ENCODE measurements at places on chromosomes 6 and 20.

GRCh38 chr20:39885975-39886649 is 802.9 kb downstream of the MAFB start:
- DNase-seq = peak; percentile 83

GRCh38 chr6:159168536-159169192 is 536 bp upstream of the FNDC1 start:
- DNase-seq = no peak

DNA sequence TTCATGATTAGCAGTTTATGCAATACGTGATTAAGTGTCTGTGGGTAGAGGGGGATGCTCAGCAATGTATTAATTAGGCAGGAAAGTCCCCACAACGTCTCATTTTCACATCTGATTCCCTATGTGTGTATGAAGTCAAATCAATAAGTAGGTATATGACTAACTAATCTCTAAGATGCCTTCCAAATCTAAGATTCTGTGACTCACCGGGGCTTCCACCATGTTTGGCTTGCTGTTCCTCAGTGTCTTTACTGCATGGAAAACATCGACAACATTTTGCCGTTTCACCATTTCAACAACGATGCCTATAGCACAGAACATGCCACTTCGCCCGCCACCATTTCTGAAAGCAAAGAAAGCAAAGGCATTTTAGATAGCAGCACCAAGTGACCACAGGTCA is 72.0 kb upstream of the THEMIS start:
- no peak for DNase-seq

DNA sequence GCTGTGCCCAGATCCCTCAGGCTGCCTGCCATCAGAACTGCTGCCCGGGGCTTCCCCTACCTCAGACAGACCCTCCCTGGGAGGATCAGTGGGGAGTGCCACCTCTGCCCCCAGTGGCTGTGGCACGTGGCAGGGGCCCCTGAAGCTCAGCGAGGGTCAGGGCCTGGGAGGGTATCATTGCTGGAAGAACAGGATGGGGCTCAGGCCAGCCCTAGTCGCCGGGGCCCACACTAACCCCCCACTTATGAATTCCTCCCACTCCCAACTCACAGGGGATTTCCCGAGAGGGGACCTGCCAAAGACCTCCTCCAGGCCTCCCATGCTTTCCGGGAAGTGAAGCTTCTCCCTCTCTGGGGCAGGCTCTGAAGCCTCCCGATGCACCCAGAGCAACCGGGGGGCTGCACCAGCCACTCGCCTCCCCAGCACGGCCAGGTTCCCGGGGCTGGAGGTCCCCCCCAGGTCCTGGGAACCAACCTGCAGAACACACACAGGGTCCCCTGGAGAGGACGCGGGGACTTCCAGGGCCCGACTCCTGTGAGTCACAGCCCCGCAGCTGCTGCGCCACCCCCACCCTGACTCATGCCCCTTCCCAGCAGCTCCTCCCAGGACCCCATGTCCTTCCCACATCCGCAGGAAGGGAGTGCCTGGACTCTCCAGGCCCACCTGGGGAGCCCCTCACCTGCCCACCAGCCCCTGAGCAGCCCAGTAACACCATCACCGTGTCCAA is 2.5 kb downstream of the TNFRSF6B start:
- peak; percentile 84 for DNase-seq

- DNase-seq = peak; percentile 67
These were observed at the start of gene TAF4 for GRCh38 chr20:62065674-62066338. Gene TAF4 (minus strand): TSS chr20:62065881. CDS start chr20:62065810, 71 bp downstream.

DNA sequence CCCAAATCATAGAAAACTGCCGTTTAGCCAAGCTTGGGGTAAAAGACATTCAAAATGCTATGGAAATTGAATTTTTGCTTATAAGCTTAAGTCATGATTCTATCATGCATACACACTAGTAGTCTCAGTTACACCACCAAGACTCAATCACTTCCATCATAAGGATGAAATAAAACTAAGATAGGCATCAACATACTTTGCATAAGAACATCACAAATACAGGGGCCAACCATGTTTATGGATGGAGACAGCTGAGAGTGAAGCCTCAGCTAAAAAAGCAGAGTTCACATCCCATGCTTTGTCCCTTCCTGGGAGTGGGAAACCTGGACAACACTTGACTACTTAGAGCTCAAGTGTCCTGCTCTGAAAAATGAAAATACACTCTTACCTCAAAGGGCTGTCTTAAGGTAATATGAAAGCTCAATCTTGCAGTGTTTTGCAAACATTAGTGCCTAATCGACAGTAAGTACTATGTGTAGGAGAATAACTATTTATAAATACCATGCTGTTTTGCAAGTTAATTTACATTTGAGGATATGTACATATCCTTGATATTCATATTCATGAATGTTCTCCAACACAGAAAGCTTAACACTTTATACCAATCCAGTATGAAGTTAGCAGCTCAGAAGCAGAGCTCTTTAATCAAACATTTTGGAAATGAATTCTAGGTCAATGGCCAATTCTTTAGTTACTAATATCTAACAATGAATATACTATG is 32.0 kb upstream of the SMIM28 start:
- DNase-seq = no peak

Data from fibroblast of gingiva (primary cell).